ENCODE measurements at places on chromosomes 6 and 20.

DNA sequence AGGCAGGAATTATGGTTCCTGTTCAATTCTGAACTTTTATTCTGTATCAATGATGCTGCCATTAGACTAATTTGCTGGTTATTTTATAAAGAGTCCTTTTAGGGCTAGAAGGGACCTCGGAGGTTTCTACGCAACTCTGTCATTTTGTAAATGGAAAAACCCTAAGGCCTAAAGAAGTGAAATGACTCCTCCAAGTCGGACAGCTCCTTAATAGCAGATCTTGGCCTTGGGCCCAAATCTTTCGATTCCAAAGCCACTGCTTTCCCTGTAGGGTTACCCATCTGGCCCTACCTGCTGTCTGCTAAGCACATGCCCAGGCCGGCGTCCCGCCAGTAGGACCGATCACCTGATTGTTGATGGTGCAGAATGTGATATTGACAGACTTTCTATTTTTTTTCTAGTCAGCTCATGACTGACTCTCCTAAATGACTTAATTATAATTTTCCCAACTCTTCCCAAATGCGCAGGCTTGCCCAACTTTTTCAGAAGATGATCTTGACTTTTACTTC, 40.2 kb downstream of the PLEKHG1 start:
- no peak for DNase-seq

DNA sequence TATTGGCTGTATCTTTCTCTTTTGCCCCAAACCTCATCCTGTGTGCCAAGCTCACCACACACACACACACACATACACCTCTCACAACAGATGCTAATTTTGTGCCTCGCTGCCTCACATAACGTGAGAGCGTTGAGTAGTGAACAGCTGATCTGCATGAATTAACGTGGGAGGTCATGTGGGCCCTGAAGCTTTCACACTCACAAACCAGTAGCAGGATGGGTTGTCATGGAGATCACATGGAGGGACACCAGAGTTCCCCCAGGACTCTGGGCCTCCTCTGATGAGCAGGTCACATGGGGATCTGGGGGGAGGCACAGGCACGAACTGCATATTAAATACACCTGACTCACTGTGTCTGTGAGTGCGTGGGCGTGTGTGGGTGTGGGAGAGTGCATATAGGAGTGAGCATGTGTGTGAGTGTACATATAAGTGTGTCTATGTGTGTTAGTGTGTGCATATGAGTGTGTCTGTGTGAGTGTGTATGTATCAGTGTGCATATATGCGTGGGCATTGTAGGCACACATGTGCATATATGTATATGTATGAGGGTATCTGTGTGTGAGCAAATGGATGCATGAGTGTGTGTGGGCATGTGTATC, 62.7 kb upstream of the SULF2 start:
- no peak for DNase-seq

GRCh38 chr6:138492871-138493270, 6.4 kb downstream of the NHSL1 start:
- DNase-seq, result no peak

GRCh38 chr20:15320941-15321340, 983.5 kb upstream of the FLRT3 start:
- no peak for DNase-seq

- DNase-seq, result no peak
Observed at GRCh38 chr6:95690328-95690727, 113.0 kb downstream of the MANEA start.

DNA sequence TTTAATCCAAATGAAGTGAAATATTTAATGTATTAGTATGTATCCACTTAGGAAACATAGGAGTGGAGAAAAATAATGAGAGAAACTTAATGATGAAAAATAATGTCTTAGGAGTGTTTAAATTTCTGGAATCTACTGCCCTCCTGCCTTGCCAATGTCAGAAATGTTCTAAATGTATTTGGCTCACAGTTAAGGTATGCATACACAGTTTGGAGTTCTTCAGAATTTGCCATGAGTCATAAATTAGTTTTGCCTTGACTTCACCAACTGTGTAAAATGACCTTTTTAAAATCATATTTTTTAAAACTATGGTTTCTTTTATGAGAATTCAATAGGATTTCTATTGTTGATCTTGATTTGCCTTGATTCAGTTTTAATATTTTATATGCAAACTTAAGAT, 191.7 kb upstream of the HSF2 start:
- no peak for DNase-seq

DNA sequence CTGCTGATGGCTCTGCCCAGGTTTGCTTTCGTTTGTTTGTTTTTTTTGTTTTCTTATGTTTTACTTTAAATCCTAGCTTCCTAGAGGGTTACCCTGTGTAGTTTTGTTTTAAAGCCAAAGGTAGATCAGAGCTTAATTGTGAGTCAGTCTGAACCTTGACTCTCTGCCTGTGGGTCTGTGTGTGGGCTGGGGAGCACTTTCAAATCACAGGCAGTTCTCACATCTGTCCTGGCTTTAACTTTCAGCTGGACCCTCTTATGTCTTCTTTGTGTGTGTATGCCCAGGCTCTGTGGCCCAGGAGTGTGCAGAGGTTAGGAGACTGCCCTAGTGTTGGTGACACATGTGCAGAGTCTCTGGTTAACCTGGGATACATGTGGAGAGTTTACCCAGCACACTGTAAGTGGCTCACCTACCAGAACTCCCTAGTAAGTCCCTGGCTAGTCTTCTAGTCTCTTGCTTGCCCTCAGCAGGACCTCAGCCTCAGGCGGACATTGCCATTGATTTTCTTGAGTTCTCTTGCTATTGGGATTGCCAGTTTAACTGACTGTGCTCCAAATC, 19.0 kb downstream of the HIVEP1 start:
- no peak for DNase-seq

- DNase-seq, result no peak
Observed at GRCh38 chr6:139060332-139060731, 31.8 kb downstream of the ABRACL start.

DNA sequence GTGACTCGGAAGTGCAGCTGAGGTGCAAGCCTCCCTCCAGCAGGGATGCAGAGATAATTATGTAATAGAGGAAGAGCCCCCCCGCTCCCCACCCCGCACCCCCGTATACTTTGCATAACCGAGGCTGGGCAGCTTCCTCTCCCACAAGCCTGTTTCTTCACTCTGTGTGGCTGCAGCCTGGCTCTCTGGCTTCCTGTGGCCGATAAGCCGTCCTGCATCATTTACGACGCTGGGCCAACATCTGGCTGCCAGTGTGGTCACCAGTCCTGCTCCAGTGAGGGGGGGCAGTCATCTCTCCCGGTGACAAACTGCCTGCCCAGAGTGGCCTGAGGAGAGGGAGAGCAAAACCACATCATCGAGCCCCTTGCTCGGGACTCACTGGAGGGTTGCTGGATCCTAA, 59.2 kb downstream of the RBM38 start:
- DNase-seq, result no peak

GRCh38 chr6:119428633-119429032, 79.1 kb upstream of the MAN1A1 start:
- DNase-seq, result no peak

Measured in iPS-NIHi11 (cell line).